ENCODE measurements at places on chromosomes 12 and 14.

DNA sequence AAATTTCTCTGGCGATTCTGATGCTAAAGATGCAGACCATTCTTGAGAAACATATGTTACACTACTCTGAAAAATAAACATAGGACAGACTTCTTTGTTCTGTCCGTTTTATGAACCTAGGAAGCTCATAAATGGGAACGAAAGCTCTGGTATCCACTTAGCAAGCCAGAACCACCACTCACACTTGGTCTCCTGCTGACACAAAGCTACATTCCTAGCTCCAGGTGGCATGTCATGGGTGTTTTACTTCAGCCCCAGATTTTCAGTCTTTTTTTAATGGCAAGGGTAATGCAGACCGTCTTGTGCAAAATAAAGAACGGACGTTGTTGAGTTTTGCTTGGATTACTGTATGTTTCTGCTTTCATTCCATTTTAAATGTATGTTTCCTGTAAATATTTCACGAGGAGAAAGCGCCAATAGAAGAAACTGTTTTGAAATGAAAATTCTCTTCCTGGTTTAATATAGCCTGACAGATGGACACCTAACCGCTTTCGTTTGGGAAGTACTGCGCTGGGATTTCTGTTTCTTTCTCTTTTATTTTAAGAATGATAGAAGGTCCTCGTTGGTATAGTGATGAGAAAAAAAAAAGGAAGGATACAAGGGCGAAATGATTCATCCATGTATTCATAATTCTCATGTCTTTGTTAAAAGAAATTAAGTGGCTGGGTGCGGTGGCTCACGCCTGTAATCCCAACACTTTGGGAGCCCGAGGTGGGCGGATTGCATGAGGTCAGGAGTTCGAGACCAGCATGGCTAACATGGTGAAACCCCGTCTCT, 871 bp upstream of the COQ5 start:
- no peak for DNase-seq

DNA sequence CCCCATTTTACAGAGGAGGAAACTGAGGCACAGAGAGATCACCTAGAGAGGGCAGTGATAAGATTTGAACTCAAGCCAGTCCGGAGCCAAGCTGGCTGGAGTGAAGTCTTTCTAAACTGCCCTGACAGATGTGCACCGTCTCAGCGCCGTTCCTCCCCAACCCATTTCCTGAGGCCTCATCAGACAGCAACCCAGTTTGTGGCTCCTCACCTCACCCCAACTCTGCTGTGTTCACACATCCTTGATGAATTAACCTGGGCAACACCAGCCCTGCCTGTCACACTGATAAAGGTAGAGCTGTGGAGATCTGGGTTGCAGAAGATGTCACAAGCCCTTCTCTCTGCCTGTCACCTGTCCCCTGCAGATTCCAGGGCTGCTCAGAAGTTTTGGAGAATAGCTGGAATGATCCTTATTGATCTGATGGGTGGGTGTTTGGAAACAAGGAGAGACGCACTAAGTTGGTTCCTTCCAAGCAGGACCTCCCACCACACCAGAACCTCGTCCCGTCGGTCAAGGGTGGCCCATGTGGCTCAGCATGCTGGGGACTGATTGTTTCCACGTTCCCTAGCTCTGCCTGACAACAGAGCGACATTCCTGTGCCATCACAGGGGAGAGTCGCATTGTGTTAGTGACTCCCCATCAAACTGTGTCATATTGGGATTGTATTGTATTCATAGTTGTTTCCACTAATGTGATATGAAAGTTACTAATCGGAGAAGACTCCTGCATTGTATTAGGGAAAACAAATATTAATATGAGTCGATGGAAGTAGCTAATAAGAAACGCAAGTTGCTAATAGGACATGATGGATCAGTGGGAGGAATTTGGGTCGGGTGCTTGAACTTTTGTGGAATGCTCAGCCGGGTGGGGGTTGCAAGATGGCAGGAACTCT, 200.6 kb downstream of the PHETA1 start:
- no peak for DNase-seq

- no peak for DNase-seq
Measured at GRCh38 chr12:5066251-5066650, 22.6 kb downstream of the KCNA5 start.

GRCh38 chr12:24770821-24771220, 178.1 kb downstream of the BCAT1 start:
- DNase-seq: no peak

DNA sequence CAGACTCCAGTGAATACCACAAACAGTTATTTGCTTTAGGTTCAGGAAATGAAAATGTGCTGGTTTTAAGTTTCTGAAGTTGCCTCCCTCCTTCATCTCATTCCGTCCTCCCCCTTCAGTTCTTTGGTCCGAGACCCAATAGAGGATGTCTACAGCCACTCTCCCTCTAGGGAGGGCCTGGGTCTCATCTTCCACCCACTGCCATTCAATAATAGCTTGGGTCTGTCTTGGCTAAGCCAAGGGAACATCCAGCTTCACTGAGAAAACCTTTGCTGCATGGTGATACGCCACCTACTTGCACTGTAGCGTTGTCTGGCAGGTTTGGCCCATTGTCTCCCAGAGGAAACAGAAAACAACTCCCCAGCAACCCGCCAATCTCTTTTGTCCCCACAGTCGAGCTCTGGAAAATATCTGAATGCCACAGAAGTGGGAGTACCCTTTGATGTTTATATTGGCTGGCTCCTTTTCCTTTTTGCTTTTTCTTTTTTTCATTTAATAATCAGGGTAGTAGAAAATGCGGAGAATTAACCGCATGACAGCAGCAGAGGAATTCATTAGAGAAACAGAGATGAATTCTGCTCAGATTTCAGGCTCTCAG, 380.1 kb downstream of the RAD51B start:
- DNase-seq: no peak

- DNase-seq: no peak
Measured at GRCh38 chr14:64681796-64682710, 22.2 kb upstream of the PLEKHG3 start.

GRCh38 chr12:127150956-127151355, 1116.0 kb upstream of the TMEM132C start:
- DNase-seq: no peak

DNA sequence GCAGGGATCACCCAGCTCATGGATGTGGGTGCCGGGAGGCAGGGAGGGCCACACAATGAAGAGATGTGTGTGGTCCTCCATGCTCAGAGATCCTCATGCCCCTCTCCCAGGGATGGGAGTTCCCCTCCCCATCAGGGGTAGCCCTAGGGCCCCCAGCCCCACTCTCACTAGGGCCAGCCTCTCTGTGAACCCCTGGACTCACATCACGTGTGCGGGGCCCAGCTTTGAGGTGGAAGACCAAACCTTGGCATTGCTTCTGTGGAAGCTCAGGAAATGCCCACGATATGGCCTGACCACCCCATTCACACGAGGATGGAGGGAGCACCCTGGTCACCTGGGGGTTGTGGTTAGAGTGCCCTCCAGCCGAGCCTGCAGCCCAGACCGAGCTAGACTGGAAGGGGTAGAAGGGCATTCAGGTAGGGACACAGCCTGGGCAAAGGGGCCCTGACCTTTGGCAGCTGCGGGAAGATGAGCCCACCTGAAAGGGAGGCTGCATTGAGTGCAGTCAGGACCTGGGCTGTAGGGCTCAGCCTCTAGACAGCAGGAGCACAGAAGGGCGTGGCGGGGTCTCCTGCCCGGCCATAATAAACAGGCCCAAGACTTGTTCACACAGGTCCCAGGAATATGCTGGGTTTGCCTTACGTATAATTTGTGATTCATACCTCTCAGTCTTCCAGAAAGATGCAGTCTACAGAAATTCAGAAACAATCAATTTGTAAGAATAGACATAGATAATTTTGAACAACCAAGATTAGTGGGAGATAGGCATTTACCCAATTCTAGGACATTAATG, 34.8 kb upstream of the RCOR1 start:
- no peak for DNase-seq

DNA sequence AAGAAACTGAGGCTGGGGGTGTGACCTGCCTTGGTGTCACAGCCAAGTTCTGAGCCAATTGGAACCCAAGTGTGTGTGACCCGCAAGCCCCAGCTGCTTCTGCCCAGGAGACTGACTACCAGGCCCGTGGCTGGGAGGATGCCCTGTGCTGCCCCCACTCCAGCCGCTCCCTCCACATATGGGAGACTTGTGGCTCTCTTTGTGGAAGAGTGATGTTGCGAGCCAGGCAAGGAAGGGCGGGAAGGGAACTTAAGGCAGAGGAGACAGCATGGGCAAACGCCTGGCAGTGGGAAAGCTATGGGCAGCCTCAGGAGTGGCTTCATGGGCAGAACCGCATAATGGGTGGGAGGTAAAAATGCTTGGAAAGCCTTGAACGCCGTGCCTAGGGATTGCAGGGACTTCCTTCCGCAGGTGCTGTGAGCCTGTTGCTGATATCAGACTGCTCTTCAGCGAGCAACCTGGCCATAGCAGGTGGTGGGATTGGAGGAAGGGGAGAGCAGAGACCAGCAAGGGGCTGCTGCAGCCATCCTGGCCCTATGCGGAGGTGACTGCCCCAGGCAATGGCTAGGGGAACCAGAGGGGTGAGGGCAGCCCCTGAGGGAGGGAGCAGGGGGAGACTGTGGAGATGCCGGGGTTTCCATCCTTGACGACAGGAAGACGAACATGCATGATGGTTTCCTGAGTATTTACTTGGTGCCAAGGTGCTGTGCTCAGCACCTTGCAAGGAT, 115.7 kb downstream of the LGMN start:
- no peak for DNase-seq

DNA sequence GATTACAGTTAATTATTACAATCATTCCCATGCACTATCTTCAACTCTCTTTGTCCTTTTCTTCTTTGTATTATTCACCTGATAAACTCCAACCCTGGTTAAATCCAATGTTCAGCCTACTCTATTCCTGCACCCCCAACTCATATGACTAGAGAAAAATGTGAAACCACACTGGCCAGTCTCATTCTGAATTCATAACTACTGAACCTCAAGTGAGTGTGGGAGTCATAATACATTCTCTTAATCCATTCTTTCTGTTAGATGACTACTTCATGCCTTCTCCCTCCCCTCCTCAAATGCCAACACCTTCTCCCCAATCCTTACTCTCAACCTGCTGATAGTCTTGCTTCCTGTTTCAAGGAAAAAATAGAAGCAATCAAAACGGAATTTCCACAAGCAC, 22.3 kb upstream of the ITPR2 start:
- no peak for DNase-seq

DNA sequence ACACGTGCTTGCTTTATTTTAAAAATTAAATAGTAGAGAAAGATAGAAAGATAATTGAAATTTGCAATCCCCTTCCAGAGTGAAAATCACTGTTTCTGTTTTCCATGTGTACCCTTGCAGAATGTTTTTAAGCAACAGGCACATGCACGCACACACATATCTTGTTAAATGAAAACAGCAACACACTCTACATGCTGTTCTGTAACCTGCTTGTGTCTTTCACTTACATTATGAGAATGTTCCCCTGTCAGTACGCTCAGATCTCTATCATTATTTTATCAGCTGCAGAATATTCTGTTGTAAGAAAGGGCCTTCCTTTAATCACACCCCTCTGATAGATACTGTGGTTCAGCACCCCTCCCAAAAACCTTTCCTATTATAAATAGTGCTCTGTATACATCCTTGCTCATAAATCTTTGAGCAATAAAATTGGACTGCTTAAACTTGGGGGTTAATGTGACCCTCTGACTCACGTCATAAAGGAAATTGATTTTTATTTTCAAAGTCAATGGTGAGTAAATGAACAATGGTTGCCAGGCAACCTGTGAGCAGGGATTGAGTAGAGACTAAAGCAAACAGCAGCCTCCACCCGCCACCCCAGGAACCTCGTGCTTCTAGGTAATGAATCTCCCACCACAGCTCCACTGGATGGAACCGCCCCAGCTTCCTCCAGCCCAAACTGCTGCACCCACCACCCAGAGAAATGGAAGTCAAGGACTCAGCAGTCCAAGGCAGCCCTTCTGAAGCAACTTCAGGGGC, 31.9 kb upstream of the CHGA start:
- DNase-seq: peak; percentile 81

DNA sequence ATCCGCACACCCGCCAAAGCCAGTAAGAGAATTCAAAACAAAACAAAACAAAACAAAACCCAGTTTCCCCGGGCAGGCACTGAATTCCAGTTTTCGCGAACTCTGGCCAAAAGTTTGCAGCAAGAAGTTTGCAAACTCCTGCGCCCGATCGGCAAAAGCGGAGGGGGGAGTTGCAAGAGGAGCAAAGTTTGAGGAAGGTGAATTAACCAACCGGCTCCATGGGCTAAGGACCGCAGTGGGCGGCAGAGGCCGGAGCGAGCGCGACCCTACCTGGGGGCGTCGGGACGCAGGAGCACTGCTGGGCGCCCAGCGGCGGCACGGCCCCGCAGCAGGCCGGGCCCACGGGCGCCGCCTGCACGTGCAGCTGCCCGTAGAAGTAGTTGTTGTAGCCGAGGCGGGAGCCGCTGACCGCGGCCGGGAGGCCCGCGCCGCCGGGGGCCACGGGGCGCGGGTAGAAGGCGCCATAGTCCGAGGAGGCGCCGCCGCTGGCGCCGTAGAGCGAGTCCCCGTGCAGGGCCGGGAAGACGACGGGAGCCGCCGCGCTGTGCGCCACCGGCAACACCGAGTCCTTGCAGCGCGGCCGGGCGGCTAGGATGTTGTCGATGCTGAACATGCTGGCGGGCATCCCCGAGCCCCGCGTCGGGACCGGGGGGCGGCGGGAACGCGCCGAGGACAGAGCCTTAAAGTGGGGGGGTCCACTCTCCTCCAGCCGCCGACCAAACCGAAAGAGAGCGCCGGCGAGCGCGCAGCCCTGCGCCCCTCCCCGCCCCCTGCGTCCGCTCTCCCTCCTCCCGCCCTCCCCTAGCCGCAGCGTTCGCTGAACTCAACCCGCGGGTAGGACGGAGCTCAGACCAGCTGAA, at the start of gene GSC:
TSS of gene GSC (minus strand) at position 723 of the 860 bp plus-strand sequence. CDS start at position 625, 98 bp downstream.
- no peak for DNase-seq

GRCh38 chr12:120468821-120469449, 613 bp downstream of the SRSF9 start:
- DNase-seq: no peak

GRCh38 chr14:32701475-32701874, 237.2 kb upstream of the NPAS3 start:
- DNase-seq: no peak

DNA sequence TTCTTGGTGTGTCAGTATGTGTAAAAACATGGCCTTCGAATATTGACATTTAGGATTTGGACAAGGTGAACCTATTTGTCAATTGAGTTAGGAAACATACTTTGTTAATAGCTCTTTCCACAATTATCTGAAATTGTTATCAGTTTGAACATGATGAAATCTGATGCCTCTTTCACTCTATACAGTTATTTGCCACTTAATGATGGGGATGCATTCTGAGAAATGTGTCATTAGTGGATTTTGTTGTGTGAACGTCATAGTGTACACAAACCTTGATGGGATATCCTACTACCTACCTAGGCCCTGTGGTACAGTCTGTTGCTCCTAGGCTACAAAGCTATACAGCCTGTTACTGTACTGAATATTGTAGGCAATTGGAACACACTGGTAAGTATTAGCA, 4.8 kb downstream of the TULP3 start:
- DNase-seq: no peak
